ENCODE measurements at places on chromosomes 3 and 15.
A peak's percentile ranks its signal among the peaks of the same experiment; 100 is the strongest.

DNA sequence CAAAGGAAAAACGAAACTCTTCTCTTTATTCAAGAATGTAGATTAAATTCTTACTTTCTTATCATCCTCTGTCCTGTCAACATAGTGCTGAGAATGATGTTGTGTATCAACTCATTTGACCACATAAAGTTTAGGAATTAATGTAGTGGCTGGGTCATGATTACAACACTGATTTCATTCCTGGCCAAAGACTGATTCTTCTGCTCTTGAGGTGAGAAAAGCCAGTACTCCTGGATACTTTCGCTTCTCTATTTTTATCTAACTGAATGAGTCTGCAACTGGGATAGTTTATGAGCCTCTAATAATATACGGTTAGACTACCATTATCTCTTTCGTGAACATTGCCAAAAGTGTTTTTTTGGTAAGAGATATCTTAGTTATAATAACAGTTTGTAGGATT, 173.0 kb downstream of the LPP start:
- DNase-seq: no peak

DNA sequence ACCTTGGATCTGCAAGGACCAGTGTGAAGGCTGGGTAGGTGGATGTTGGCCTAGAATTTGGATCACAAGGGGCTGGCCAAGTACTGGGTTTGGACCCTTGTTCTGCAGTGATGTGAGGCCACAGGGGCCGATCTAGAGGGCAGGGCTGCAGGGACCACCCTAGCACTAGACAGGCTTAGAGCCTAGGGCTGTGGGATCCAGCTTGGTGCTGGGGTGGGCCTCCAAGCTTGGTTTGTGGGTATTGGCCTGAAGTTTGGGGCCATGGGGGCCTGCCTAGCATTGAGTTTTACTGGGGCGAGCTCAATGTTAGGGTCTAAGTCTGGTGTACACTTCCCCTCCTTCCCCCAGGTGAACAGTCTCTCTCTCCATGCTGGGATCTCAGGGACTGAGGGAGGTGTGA, 36.5 kb downstream of the UBE3A start:
- no peak for DNase-seq

DNA sequence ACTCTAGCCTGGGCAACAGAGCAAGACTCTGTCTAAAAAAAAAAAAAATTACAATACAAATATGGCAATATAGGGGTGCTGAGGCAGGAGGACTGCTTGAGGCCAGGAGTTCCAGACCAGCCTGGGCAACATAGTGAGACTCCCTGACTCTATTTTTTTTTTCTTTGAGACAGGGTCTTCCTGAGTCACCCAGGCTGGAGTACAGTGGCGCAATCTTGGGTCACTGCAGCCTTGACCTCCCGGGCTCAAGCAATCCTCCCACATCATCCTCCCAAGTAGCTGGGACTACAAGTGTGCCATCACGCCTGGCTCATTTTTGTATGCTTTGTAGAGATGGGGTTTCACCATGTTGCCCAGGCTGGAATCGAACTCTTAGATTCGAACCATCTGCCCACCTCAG, 17.3 kb upstream of the RAB11A start:
- DNase-seq: no peak

GRCh38 chr3:138782755-138783154, 52.0 kb downstream of the PIK3CB start:
- DNase-seq: no peak

DNA sequence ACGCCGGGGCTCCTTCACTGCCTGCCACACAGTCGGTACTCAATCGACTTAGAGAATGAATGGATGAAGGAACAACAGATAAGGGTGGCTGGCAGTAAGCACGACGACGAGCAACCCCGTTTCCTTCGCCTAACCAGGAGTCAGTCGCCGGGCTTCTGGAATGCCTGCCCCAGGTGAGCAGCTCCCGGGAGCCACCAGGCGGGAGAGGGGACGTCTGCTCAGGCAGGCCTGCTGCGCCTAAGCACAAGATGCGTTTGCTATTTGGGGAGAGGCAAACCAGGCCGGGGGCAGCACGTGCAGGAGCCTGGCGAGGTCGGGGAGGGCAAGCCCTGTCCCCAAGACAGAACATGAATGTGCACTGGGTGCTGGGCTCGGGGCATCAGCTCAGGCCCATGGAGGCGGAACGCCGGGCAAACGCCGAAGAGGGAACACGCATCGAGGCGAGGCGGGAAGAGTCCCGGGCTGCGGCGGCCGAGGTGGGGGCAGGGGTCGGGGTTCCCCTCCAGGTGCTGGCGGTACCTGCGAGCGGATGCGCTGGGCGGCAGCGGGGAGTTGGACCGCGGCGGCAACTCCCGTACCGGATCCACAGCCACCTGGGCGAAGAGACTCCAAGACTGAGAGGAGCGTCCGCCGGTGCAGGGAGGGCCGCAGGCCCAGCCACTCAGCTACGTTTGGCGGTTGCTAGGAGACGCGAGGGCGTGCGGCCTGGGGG, at the start of gene CFAP92:
TSS of gene CFAP92 (minus strand) at position 616 of the 712 bp plus-strand sequence. CDS start 772 bp downstream, outside the sequence.
- DNase-seq: peak; percentile 85

GRCh38 chr3:178392511-178392926, 143.7 kb upstream of the KCNMB2 start:
- DNase-seq: no peak

DNA sequence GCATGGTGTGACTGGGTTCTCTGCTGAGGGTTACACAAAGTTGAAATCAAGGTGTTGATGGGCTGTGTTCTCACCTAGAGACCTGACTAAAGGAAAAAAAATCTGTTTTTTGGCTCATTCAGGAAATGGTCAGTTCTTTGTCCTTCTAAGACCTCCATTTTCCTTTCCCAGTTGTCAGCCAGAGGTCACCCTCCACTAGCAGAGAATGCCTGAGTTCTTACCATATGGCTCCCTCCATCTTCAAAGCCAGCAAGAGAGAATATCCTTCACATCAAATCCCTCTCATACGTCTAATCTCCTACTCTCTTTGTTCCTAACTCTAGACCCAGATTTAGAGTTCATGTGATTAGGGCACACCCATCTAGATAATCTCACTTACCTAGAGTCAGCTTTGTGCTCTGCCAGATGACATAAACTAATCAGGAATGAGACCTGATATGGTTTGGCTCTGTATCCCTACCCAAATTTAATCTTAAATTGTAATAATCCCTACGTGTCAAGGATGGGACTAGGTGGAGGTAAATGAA, 19.4 kb downstream of the ANKRD28 start:
- no peak for DNase-seq

GRCh38 chr15:25243800-25244097, 195.1 kb downstream of the UBE3A start:
- DNase-seq: no peak

DNA sequence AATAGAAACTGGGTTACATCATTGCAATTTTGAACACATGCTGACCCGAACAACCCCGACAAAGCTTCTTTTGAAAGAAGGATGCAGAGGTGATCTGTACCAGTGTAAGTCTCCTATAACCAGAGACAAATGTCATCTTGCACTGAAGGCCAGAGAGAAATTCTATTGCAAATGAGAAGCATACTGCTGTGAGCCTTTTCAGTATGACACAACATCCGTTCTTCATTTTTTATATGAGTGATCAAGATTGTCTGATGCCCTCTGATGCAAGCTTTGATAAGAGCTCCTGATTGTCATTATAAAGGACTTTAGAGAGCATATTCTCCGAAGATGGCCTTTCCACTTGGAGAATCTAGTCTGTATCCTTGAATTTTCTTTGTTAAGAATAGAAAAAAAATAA, 36.9 kb downstream of the PCOLCE2 start:
- DNase-seq: no peak

GRCh38 chr3:65659396-65659795, 379.3 kb downstream of the MAGI1 start:
- DNase-seq: no peak

DNA sequence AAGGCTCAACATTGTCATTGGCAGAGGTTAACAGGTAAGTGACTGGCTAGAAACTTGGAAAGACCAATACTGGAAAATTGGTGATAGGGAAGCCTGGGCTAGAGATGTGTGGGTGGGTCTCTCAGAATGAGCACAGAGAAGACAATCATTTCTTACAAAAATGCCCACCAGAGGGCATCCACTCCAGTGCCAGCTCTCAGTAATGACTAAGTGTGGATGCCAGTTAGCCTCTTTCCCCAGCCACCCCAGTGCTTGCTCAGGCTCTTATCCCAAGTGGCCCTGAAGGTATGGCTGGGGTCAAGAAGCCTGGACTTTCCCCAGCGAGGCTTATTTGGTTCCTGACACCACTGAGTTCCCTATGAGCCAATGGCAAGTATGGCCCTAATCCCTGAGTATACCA, 115.9 kb upstream of the ST8SIA2 start:
- DNase-seq: no peak

- no peak for DNase-seq
Measured at GRCh38 chr3:149245738-149246451, 24.3 kb upstream of the CP start.

DNA sequence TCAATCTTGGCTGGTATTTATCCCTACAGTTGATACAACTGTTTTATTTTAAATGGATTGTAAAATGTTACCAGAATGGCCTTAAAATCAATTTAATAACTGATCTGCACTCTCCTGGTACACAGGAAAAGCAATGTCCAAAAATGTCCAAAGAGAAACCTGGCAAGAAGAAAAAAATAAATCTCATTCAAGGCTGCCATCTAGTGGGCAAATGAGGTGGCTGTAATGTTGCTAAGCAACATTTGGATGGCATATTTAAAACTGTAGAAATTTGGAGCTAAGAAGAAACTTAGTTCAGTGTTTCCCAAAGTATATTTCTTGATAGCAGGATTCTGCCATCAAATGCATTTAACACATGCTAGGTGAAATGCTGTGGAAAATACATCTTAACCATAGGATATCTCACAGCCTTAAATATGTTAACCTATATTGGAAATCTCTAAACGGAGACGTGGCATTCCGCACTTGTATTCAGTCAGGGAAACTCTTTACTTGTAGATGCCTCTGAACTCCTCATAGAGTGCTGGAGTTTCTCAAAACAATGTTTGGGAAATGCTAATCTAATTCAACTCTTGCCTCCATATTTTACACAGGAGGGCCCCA, 216.8 kb downstream of the ERC2 start:
- DNase-seq: no peak

DNA sequence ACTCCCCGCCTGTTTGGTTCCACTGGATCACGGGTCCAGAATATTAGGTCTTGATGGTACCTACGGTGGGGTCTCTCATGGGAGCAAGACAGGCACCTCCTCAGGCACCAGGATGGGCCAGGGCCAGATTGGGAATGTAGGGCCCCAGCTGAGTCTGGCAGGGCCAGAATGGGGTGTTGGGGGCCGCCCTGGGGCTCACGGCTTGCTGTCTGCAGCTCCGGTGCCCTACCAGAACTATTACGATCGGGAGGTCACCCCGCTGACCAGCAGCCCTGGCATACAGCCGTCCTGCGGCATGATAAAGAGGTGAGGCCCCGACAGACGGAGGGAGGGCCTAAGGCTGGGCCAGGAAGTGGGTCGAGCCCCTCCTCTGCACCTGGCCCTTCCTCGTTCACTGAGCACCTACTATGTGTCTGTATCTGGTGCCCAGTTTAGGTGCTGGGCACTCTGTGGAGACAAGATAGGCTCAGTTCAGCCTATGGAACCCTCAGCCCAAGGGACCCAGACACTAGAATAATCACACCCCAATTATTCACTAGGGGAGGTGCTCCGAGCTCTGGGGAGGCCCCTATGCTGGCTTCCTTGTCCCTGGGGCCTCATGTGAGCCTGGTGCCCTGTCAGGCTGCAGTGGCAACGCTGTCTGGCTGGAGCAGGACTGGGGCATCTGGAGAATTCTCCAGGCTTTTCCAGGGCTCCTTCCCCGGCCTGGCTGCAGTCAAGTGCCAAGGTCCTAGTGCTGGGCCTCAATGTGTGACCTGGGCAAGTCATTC, 37.9 kb downstream of the PSTPIP1 start:
- DNase-seq: no peak

- no peak for DNase-seq
Measured at GRCh38 chr3:36172699-36173098, 207.6 kb upstream of the STAC start.

DNA sequence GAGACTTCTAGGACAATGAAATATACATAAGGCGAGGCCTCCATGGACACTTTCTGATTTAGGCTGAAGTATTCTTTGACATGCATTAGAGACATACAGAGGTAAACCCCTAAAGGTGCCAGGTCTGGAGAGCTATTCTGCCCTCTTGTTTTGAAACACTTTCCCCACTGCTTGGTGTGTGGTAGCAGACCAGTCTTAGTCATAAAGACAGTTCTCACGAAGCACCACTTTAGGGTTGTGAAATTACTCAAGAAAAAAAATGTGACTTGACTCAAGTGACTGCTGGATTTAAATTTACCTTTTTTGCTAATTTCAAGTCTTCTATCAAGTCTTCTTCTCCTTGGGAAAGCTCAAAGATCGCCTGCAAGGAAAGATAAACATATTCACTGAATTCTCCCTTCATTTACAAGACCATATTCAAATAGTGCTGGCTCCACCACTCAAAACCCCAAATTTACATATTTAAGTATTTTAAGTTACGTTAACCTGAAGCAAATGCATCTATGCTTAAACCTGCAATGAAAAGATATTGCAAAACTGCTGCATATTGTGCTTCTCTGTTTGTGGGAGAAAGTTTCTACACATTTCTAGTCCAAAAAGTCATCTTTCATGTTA, 48.4 kb downstream of the ARHGEF3 start:
- DNase-seq: no peak

GRCh38 chr3:59553076-59553475, 503.3 kb upstream of the CFAP20DC start:
- DNase-seq: no peak

- no peak for DNase-seq
Measured at GRCh38 chr15:78617076-78617475, 3.7 kb downstream of the CHRNA3 start.

DNA sequence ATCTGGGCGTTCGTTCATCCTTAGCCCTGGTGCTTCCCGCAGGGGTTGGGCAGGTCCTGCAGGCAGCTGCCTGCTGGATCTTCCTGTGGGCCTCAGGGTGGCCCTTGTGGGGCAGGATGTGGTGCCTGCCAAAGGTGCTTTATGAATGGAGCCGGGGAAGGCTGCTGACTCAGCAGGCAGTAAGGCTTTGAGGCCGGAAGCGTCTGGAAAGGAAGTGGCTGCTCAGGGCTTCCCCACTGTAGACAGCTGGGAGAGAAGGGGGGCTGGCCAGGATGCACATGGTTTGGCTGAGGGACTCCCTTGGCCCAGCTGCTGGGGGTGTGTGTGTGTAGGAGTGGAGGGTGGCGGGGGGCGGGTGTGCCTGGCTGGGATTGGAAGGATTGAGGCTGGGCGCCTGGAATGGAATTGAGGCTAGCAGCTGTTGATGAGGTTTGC, 12.9 kb downstream of the CD276 start:
- DNase-seq: peak; percentile 20

DNA sequence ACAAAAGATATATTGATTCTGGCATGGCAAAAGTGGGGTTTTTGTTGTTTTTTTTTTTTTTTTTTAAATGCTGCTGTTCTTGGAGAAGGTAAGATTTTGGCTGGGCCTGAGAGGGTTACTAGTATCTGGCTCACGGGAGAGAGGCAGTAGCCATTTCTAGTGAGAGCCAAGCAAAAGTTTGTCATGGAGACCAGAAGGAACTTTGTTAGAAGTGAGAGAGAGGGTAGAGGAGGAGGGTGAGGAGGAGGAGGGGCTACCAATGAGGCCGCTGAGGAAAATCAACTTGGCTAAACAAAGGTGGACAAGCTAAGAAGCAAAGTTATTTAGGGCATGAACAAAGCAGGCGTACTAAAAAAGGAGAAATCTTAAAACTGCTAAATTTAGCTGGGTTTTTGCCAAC, 48.9 kb upstream of the STRIT1 start:
- no peak for DNase-seq

- no peak for DNase-seq
Measured at GRCh38 chr3:99789011-99789721, 28.5 kb upstream of the CMSS1 start.
